ENCODE measurements at places on chromosomes 16 and 17.

DNA sequence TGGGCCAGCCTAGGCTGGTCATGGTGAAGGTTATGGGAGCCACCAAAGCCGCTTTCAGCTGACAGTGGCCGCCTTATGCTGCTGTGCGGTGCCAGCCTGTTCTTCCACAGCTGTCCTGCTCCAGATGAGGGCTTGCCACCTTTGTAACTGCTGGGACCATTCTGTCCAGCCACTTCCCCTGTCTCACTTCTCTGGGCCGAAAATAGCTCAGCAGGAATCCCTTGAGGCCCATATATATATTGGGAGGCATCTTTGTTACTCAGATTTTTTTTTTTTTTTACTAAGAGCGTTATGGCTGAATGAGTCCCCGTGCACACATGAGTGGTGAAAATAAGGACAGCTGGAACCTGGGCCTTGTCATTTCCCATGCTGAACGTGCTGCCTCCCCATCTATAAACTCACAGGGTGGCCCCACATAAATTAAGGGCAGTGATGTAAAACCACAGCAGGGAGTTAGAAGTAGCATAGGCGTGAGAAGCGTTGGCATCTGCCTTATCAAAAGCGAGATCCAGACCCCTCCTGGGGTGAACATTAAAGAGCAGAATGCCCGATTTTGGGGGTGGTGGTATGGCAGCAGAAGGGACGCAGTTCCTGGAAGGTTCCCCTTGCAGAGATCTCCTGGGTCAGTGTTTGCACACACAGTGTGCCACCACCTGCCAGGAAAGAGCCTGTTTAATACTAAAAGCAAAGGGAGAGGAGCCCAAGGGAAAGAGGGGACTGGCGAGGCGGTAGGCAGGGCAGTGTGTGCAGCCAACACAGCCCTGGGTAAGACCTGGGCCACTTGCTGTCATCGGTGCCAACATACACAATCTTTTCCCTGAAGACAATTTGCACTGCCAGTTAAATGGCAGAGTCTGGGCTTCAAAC, 57.8 kb downstream of the USP43 start:
- DNase-seq: no peak

- DNase-seq: no peak
These were observed 24.5 kb upstream of the HYDIN start for GRCh38 chr16:71254832-71255525.

DNA sequence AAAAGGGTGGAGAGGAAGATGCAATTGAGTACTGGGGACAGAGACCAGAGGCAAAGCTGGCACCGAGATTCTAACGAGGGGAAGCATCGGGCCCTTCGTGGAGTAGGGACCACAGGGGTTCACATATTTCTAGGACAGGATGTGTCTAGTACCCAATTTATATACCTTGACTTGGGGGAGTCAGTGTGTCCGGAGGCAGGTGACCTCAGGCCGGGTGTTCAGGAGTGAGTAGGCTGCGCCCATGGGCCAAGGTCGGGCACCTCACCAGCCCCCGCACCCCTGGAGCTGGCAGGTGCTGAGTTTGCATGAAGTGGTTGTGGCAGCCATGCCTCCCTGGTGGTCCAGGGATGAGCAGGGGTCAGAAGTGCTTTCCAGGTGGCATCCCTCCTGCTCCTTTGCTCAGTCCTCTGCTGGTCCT, 8.6 kb upstream of the NXPH3 start:
- DNase-seq: no peak

DNA sequence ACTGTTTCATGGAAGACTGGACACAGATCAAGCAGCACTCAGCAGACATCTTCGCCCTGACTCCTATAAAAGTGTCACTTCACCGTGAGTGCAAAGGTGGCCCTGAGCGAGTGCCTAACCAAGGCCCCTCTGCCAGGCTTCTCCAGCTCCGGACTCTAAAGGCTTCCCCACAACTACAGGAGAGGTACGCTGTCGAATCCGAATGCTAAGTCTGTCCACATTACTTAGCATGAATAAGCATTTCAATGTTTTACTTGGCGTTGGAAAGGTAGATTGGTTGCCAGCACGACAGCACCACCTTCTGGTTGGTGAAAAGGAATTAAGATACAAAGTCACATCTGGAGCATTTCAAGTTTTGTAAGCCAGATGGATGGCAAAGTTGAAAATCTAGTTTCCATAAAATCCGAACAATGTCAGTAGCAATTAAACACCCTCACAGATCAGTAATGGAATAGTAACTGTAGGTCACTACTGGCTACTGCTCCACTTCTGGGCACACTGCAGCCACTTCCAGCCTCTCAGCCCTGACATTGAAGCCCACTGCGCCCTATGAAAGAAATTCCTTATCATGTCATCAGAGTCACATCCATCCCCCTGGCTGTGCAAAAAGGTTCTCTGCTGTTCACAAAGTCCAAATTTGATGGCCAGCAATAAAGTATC, 100.9 kb downstream of the PARN start:
- DNase-seq: peak; percentile 47

GRCh38 chr17:79341222-79341780, 266.7 kb downstream of the ENGASE start:
- DNase-seq: no peak

- DNase-seq: no peak
These were observed 6.4 kb upstream of the SLFN12L start for GRCh38 chr17:35543856-35544255.

DNA sequence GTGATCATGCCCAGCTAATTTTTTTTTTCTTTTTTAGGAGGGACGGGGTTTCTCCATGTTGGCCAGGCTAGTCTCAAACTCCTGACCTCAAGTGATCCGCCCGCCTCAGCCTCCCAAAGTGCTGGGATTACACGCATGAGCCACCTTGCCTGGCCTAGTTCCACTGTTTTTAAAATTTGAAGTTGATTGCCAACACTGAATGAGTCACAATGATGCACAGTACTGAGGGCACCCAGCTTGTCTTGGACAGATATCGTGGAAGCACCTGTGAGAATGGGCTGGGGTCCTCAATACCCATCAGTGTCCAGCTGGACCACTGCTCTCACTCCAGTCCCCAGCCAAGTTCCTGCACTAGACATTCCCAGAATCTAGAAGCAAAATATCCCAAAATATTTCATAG, 2.5 kb downstream of the KNOP1 start:
- DNase-seq: no peak

GRCh38 chr17:28549236-28550132, 2.9 kb downstream of the UNC119 start:
- no peak for DNase-seq

Data from NCI-H1436 treated with DMSO at 0.1 percent for 48 hours (cell line).